ENCODE measurements at places on chromosomes 16 and 17.

- DNase-seq: no peak
Measured at GRCh38 chr17:28416703-28417311, 10.8 kb upstream of the SLC46A1 start.

DNA sequence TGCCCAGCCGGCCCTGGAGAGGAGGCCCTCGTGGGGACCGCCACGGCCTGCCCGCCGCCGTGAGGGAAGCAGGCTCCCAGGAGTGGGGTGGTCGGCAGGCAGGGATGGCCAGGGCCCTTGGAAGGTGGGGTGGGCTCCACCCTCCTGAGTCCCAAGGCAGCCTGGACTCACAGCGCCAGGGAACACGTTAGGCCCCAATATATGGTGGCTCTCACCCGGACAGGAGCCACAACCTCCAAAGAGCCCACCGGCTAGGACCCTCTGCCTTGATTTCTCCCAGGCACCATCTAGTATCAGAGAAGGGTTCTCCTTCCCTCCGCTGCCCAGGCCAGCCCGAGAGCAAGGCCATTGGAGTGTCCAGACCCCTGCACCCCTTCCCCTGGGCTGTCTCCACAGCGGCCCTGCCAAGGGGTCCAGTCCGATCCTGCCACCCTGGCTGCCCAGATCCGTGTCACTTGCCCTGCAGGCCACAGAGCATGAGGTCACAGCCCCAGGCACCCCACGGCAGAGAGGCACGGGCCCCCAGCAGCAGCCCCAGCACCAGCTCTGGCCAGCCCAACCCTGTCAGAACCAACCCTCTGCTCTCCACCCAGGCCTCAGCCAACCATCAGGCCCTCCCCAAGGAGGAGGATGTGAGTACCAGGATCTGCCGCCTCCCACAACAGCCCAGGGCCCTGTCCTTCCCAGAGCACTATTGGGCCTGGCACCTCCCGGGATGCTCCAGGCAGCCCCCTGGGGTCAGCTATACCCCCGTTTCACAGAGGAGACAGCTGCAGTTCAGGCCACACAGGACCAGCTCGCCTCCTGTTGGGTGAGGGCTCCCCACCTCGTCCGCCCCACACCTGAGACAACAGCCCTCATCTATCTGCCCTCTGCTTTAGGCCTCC is 1.1 kb upstream of the AXIN1 start:
- no peak for DNase-seq

GRCh38 chr16:84714028-84714427 is 14.2 kb downstream of the USP10 start:
- DNase-seq: no peak

DNA sequence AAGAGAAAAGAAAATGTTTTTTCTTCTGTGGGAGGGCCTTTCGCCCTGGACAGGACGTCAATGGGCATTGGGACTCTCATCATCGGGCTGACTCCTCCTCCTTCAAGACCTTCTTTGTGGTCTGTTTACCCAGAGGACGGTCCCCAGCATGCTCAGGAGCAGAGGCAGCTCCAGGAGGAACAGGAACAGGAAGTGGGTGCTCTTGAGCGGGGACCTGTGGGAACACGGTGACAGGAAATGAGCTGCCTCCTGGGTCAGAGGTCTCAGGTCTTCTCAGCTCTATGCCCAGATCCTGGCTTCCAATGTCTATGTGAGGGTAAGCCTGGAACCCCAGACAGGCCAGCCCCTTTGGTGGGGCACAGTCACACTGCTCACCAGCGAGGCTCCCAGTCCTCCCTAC is 12.2 kb downstream of the CD300LD start:
- no peak for DNase-seq

- no peak for DNase-seq
Measured at GRCh38 chr17:59254742-59255141, 34.4 kb downstream of the GDPD1 start.

DNA sequence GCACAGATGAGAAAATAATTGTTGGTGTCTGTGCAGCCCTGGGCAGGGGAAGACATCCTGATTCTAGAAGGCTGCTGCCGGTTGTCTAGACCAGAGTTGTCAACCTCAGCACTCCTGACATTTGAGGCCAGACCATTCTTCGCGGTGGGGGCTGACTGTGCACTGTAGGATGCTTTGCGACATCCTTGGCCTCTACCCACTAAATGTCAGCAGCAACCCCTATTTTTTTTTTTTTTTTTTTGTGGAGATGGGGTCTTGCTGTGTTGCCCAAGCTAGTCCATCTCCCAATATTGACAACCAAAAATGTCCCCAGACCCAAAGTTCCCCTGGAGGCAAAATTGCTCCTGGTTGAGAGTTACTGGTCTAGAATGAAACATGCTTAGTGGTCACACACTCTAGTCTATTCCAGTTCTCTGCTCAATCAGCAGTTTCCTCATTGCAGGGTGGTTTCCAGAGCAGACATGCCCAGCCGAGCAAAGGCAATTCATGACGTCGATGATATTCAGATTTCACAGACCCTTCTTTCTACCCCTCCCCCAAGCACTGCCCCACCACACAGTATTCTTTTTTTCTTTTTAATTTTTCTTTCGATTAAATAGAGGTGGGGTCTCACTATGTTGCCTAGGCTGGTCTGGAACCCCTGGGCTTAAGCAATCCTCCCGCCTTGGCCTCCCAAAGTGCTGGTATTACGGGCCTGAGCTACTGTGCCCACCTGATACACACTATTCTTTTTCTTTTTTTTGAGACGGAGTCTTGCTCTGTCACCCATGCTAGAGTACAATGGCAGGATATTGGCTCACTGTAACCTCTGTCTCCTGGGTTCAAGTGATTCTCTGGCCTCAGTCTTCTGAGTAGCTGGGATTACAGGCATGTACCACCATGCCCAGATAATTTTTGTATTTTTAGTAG is 9.0 kb downstream of the C17orf99 start:
- no peak for DNase-seq

- DNase-seq: no peak
Measured at GRCh38 chr16:49491771-49492761, 118.5 kb downstream of the C16orf78 start.

DNA sequence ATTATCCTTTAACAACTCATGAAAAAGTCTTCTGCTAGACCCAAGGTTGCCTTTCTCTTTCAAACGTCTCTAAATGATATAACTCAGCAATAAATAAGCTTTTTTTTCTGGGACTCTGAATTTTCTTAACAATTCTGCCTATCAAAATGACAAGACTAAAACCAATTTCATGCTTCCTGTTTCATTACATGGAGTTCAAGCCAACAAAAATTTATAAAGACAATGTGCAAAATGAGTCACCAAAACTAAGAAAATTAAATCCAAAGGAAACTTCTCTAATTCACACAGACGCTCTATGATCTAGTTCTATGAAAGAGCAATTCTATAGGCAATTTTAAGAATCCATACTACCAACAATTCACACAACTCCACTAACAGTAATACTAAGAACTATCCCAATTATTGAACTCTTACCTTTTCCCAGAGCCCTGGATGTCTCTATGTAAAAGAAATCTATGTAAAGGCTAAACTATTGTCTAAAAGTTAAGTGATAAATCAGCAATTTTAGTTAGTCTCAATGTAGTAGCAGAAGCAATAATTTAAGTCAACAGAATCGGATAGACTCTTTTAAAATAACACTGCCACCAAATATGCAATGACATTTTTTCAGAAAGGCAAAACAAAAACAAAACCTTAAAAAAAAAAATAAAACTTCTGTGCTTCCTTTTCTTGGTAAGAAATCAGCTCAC is 44.2 kb downstream of the ZZEF1 start:
- no peak for DNase-seq

- DNase-seq: no peak
Measured at GRCh38 chr16:49516382-49517036, 142.9 kb downstream of the C16orf78 start.
